ENCODE measurements at places on chromosomes 3 and 15.

DNA sequence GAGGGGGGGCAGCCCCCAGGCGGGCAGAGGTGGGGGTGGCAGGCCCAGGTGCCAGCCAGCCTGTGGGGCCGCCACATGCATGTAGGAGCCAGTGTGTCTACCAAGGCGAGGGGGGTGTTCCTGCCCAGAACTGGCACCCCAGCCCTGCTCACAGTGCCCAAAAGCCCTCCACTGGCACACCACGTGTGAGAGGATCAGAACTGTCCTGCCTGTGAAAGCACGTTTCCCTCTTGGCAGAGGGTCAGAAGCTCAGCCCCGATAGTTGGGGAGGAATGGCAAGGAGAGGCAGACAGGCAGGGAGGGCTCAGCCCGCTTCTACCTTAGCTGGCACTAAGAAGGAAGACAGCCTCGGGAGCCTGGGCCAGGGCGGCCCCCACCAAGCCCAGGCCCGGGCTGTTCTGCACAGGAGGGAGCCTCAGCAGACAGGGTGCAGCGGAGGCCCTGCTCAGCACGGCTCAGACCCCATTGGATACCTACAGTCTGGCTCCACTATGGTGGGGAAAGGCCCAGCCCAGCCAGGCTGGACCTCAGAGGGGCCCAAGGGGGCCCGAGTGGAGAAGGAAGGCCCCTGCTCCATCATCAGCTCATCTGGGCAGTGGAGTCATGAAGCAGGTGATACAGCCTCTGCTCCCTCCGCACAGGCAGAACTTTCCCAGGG is 84.8 kb upstream of the LINGO1 start:
- no peak for DNase-seq

GRCh38 chr3:11556851-11557644 is 86.7 kb downstream of the VGLL4 start:
- no peak for DNase-seq

GRCh38 chr3:126976906-126977305 is 6.0 kb upstream of the PLXNA1 start:
- DNase-seq: no peak

GRCh38 chr3:148809835-148810234 is 17.8 kb upstream of the CPB1 start:
- DNase-seq: no peak

DNA sequence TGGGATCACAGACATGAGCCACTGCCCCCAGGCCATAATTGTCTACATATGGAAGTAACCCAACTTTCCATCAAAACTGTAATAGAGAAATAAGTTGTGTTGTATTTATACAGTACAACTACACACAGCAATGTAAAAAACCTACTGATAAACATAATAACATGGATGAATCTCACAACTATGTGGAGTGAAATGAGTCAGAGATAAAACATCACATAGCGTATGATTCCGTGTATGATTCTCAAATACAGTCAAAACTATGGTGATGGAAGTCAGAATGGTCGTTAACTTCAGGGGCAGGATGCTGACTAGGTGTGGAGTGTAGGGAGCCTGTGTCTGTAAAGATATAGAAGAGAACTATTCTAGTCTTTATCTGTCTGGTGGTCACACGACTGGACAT is 332.7 kb upstream of the SLCO3A1 start:
- DNase-seq: no peak

GRCh38 chr3:143280984-143281383 is 161.4 kb downstream of the CHST2 start:
- DNase-seq: no peak

- no peak for DNase-seq
These were observed 87.6 kb downstream of the DPH6 start for GRCh38 chr15:35458176-35458856.

GRCh38 chr3:126939338-126939718 is 43.6 kb upstream of the PLXNA1 start:
- DNase-seq: no peak
